ENCODE measurements at places on chromosomes 5 and 9. TPM values are rescaled to one million over a fixed set of nuclear protein-coding genes. Genes with fewer than 3 reads are reported as not detected.

The SLCO6A1 gene
- not detected for total RNA-seq

The ZFAND5 gene
- total RNA-seq, result 377 TPM

The ADAMTS6 gene
- 1.3 TPM for total RNA-seq

The TAF11L12 gene
- not detected for total RNA-seq

GRCh38 chr9:117682955-117683710 lies 21.1 kb upstream of the TLR4 start:
- DNase-seq, result no peak

- DNase-seq, result no peak
Observed at GRCh38 chr9:99436616-99437015, 214.5 kb downstream of the SEC61B start.

- DNase-seq, result no peak
Observed at GRCh38 chr5:109950634-109951033, 260.9 kb downstream of the MAN2A1 start.

DNA sequence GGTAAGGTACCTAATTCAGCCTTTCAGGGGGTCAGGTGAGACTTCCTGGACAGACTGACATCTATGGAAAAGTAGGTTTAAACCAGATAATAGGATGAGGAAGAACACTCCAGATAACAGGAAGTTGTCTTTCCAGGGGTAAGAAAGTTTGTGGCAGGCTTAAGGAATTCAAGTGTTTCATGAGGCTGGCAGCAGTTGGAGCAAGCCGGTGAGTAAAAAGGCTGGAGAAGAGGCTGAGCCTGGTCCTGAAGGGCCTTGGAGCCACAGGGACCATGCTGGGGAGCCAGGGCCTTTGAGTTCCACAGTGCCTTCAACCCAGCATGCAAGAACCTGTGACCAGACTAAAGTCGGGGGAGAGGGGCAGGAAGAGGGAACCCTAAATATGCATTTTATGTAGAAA lies 353.4 kb downstream of the SPOCK1 start:
- no peak for DNase-seq

DNA sequence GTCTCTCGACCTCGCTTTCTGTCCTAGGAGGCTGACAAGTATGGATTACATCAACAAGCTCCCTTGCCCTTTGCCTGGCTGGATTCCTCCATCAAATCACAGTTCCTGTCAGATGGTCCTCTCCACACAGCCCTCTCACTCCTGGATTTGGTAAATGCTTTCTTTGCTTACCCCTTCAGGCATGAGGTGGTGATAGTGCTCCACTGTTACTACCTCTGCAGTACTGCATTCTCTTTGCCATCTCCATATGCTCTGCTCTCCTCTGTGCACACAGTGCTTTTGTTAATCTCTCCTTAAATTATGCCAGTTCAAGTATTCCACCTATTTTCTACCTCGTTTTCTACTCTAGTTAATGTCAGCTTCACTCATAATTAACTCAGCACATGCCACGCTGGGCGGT lies 279.2 kb downstream of the DMAC1 start:
- no peak for DNase-seq

GRCh38 chr5:9466697-9467096 lies 79.2 kb downstream of the SEMA5A start:
- no peak for DNase-seq

GRCh38 chr9:105507096-105507790 lies 50.7 kb upstream of the FKTN start:
- no peak for DNase-seq

DNA sequence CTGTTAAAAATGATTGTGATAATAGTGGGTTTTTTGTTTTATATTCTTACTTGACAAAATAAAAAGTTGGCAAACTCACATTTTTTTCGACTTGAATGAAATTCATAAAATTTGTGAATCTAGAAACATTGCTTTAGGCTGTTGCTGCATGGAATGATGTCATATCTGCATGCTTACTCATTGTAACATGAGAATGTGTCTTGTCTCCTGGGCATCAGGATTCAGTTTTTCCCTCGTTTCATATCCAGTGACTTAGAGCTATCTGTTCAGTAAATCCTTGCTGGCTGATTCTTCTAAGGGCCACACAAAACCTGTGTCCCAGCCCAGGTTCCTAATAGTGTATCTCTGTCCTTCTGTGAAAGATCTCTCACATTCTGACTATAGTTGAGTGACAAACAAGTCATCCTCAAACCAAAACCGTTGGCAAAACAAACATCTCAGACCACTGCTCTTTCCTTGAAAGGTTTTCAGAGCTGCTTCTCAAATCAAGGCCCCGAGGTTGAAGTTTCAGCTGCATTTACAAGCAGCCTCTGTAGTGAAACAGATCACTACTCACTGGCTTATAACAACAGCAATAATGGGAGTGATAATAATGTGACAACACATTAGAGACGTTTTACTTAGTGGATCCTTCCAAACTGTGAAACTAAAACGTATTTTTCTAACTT lies 95.0 kb downstream of the NPR3 start:
- no peak for DNase-seq

- DNase-seq, result peak; percentile 86
Observed at GRCh38 chr5:395156-395920, 47.6 kb upstream of the EXOC3 start.

- DNase-seq, result no peak
Observed at GRCh38 chr9:114894609-114895433, 35.6 kb downstream of the TNFSF8 start.

- DNase-seq, result no peak
Observed at GRCh38 chr5:36300191-36300926, 1.3 kb downstream of the RANBP3L start.

- no peak for DNase-seq
Observed at GRCh38 chr5:126924331-126925033, 105.9 kb downstream of the MARCHF3 start.

- DNase-seq, result no peak
Observed at GRCh38 chr5:106399391-106399790, 1271.3 kb downstream of the EFNA5 start.

DNA sequence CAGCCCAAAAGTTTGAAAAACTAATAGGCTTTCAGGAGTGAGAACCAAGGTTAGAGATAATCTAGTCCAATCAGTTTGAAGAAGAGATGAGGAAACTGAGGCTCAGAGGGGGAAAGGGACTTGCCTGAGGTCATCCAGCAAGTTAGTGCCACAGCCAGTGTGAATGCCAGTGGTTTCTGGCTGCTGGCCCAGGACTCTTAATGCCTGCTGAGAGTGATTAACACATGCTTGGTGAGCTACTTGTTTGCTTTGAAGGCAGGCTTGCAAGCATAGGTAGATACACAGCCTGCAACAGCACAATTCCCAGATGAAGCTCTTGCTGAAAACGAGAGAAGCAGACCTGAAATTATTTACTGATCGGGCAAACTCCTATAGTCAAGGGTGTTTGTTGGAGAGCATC lies 591.6 kb upstream of the SGCD start:
- DNase-seq, result no peak

GRCh38 chr5:124871303-124871702 lies 124.9 kb upstream of the ZNF608 start:
- no peak for DNase-seq

All from mesenteric fat pad (tissue), 1 donor.